Breast epithelium (tissue), 4 donors: ENCODE measurements at places on chromosomes 7 and 10. TPM values are rescaled to one million over a fixed set of nuclear protein-coding genes. Genes with fewer than 3 reads are reported as not detected.

GRCh38 chr10:28384557-28384956 lies 81.7 kb upstream of the MPP7 start:
- H3K4me1 ChIP-seq: no peaks in the 10 kb centered on the region
- no peak for DNase-seq
- no peaks in the 10 kb centered on the region for H3K27me3 ChIP-seq
- no peaks in the 10 kb centered on the region for H3K36me3 ChIP-seq

DNA sequence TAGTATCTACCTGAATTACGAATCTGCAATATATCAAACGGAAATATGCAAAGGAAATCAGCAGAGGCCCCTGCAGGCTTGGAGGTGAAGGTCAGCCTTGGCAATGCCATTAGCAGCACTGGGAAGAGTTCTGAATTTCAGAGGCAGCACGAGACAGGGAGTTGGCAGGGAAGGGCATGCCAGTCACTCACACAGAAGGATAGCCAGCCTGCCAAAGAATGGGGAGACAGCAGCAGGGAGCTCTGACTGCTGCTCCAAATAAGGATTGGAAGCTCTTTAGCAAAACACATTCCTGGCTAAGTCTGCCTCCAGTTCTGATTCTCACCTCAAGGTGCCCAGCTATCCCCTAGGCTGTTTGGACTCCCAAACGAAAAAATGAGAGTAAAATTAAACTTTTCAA lies 188.0 kb downstream of the PDE1C start:
- H3K36me3 ChIP-seq: no peaks in the 10 kb centered on the region
- H3K4me1 ChIP-seq: no peaks in the 10 kb centered on the region
- DNase-seq: peak; percentile 78
- H3K27me3 ChIP-seq: no peaks in the 10 kb centered on the region

DNA sequence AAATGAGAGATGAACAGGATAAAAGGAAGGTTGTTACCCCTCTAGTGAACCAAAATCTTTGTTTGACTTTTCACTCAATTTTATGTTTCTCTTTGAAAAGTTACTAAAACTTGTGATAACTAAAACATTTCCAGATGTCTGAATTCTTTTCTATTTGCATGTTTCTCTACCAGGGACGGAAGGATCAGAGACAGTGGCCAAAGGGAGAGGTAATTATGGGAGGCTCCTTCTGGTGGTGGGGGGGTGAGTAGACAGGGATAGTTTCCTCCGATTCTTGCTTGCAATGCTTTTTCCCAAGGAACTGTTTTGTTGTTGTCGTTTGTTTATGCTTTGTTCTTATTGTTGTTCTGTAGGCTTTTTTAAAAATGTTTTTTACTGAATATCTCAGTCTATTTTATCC lies 374.8 kb downstream of the INHBA start:
- H3K27ac ChIP-seq: no peak overlapping the region
- no peaks in the 10 kb centered on the region for H3K36me3 ChIP-seq
- H3K4me3 ChIP-seq: no peak overlapping the region
- no peak for DNase-seq
- H3K4me1 ChIP-seq: no peaks in the 10 kb centered on the region

- no peak overlapping the region for H3K27ac ChIP-seq
- H3K27me3 ChIP-seq: no peaks in the 10 kb centered on the region
- H3K4me3 ChIP-seq: no peak overlapping the region
- H3K4me1 ChIP-seq: no peaks in the 10 kb centered on the region
- DNase-seq: no peak
These were observed 64.9 kb downstream of the PPP1R9A start for GRCh38 chr7:94972296-94972695.

GRCh38 chr7:23966941-23967340 lies 256.9 kb downstream of the STK31 start:
- H3K27ac ChIP-seq: no peak overlapping the region
- H3K27me3 ChIP-seq: no peaks in the 10 kb centered on the region
- no peaks in the 10 kb centered on the region for H3K4me1 ChIP-seq
- H3K36me3 ChIP-seq: no peaks in the 10 kb centered on the region
- H3K4me3 ChIP-seq: no peak overlapping the region
- DNase-seq: no peak

- H3K27ac ChIP-seq: no peak overlapping the region
- H3K27me3 ChIP-seq: no peaks in the 10 kb centered on the region
- no peaks in the 10 kb centered on the region for H3K4me1 ChIP-seq
- no peaks in the 10 kb centered on the region for H3K36me3 ChIP-seq
- DNase-seq: no peak
These were observed 52.8 kb upstream of the PTER start for GRCh38 chr10:16384021-16384420.

DNA sequence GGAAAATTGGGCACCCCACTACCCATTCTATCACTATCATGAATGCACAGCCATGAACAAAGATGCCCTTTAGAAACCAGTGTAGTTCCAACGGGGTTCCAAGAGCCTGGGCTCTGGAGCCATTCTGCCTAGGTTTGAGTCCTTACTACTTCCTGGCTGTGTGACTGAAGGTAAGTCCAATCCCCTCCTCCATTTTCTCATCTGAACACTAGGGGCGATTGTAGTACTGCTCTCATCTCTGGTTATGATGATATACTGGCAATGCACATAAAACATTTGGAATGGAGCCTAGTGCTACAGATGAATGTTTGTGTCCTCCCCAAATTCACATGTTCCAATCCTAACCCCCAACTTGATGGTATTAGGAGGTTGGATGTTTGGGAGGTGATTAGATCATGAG lies 28.1 kb upstream of the CDH23 start:
- H3K4me1 ChIP-seq: no peaks in the 10 kb centered on the region
- no peak overlapping the region for H3K4me3 ChIP-seq
- no peaks in the 10 kb centered on the region for H3K27me3 ChIP-seq
- H3K27ac ChIP-seq: no peak overlapping the region

DNA sequence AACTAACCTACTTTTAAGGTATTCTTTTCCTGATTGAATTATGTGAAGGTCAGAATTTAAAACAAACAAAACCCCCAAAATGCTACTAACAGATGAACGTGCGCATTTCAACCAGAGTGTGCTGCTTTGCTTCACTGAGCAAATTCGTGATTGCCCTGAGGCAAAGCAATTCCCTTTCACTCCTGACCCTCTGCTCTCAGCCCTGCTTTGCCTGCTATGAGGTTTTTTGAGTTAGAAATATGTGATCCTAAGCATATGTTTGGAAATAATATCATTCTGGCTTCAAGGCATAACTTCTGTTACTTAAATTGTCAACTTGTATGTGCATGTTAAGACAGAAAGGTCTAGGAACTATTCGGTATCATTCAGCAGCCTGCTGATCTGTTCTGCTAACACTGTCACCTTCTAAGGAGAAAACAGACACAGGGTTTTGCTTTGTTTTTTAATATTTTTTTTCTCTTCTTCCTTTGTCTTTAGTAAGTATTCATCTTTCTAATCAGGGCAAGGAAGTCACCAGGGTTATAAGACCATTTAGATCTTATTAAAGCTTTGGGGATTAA lies 124.2 kb downstream of the GNAT3 start:
- no peaks in the 10 kb centered on the region for H3K27me3 ChIP-seq
- H3K27ac ChIP-seq: no peak overlapping the region
- no peak overlapping the region for H3K4me3 ChIP-seq

- peak overlapping the region; percentile 29 for H3K27ac ChIP-seq
- H3K4me1 ChIP-seq: no peaks in the 10 kb centered on the region
- no peaks in the 10 kb centered on the region for H3K36me3 ChIP-seq
- DNase-seq: peak; percentile 26
- H3K27me3 ChIP-seq: no peaks in the 10 kb centered on the region
- no peak overlapping the region for H3K4me3 ChIP-seq
These were observed 134.3 kb upstream of the ASAH2 start for GRCh38 chr10:50385624-50386023.

The CNPY1 gene
- not detected for total RNA-seq

The EPHA1 gene
- 15.4 TPM for total RNA-seq

The CPEB3 gene
- total RNA-seq: 12.1 TPM

The TMEM120A gene
- total RNA-seq: 27.2 TPM
